ENCODE measurements at places on chromosomes 12 and 14. TPM values are rescaled to one million over a fixed set of nuclear protein-coding genes. Genes with fewer than 3 reads are reported as not detected.
A peak's percentile ranks its signal among the peaks of the same experiment; 100 is the strongest.

- DNase-seq, result no peak
Observed at GRCh38 chr12:131675126-131676080, 35.5 kb upstream of the SFSWAP start.

DNA sequence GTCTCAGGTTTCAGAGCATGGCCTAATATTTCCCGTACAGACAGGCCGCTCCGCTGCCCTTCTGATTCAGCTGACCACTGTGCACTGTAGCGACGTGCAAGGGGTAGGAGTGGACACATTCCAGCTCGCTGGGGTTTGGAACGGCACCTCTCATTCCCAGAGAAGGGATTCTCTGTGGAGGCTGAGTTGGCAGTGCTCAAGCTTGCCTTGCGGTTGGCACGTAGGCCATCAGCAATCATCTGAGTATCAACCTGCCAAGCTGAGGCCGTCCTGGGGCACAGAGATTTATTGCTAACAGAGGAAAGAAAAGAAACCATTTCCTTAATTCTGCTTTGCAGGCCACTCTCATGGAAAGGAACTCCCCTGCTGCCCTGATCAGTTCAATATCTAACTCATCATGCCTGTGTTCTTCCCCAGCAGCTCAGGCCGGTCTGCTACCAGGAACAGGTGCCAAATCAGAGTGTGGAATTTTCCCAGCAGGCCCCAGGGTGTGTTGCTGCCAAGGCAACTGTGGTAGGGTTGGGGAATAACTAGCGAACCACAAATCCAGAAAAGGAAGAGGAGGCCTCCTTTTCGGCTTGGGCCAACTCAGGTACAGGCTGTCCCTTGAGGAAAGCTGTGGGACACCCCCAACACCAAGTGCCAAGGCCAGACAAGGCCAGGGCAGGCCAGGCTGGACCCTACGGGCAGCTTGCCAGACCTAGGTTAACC, 92.5 kb downstream of the SSPN start:
- DNase-seq, result peak; percentile 52

GRCh38 chr12:109389146-109389545, 41.4 kb downstream of the MYO1H start:
- no peak for DNase-seq

- no peak for DNase-seq
Observed at GRCh38 chr12:82874945-82875344, 188.2 kb downstream of the TMTC2 start.

The SOS2 gene
- total RNA-seq, result 9.7 TPM

The CLEC2A gene
- not detected for total RNA-seq

- no peak for DNase-seq
Observed at GRCh38 chr14:96162741-96163140, 41.9 kb upstream of the BDKRB2 start.

DNA sequence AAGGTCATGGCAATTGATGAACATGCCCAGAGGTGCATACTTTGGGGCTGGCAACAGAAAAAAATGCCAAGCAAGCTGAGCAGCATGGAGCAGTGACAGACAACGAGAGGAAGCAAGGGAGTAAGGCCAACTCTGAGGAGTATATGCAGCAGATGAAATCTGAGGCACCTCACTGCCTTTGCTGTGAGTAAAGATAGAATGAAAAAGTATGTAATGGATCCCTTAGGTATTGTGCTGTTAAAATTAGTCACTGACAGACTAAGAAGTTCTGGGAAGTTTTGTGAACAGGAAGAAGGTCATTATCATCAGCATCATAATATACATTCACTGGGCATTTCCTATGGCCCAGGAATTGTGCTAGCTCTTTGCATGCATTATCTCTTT, 269.9 kb downstream of the DUSP6 start:
- no peak for DNase-seq

- DNase-seq, result peak; percentile 82
Observed at GRCh38 chr14:101665478-101666078, 95.9 kb upstream of the PPP2R5C start.

- no peak for DNase-seq
Observed at GRCh38 chr14:23414254-23414653, 6.2 kb upstream of the MYH6 start.

GRCh38 chr12:49924628-49925246, 21.0 kb upstream of the FAIM2 start:
- DNase-seq, result no peak

GRCh38 chr14:72946491-72946890, 20.2 kb downstream of the DCAF4 start:
- DNase-seq, result no peak

- no peak for DNase-seq
Observed at GRCh38 chr14:75837151-75837787, 144.5 kb downstream of the TGFB3 start.

DNA sequence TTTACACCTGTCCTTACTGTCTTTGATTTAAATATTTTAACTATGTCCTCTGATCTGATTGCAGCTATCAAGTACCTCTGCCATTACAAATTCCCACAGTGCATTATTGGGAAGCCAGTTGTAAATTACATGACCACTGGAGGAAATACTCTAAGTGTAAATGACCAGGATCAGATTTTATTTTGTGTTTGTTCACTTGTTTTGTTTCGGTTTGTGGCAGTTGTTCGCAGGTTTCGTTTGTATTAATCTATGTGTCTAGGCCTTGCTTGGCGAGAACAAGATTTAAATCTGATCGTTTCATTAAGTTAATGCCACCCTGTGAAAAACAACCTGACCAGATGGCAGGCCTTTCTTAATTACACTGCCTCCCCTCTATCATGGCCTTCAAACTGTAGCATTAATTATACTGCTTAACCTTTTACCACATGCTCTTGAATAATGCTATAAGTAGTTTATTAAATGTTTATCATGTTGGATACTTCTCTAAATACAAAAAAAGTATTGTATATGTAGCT, 990.1 kb downstream of the TMTC2 start:
- no peak for DNase-seq

The SLC17A8 gene
- not detected for total RNA-seq

The ANKS1B gene
- not detected for total RNA-seq

DNA sequence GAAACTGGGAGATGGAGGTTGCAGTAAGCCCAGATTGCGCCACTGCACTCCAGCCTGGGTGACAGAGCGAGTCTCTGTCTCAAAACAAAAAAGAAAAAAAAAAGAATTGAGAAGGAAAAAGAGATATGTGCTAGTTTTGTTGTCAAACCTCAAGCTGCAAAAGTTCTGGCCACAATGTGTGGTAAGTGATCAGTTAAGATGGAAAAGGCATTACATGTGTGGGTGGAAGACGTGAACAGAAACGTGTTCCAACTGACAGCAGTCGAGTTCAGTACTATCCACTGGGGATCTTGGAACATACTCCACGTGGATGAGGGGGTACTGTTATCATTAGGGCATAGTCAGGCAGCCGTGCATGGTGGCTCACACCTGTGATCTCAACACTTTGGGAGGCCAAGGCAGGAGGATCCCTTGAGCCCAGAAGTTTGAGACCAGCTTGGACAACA, 17.3 kb downstream of the GPR68 start:
- no peak for DNase-seq

The RNFT2 gene
- total RNA-seq, result 2.2 TPM

The TAS2R8 gene
- total RNA-seq, result not detected

The KDM2B gene
- 65.2 TPM for total RNA-seq

GRCh38 chr12:45727301-45727979, 2.1 kb upstream of the ARID2 start:
- peak; percentile 99 for DNase-seq

The FOXG1 gene
- not detected for total RNA-seq

The TMEM121 gene
- 46.3 TPM for total RNA-seq

DNA sequence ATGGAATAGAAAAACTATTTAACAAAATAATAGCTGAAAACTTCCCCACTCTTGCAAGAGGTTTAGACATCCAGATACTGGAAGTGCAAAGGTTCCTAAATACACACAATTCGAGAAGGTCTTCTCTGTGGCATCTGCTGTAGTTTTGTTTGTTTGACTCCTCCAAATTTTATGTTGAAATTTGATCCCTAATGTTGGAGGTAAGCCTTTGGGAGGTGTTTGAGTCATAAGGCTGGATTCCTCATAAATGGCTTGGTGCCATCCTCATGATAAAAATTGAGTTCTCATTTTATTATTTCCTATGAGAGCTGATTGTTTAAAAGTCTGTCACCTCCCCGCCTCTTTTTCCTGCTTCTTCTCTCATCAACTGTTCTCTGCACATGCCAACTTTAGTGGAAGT, 182.7 kb downstream of the MYRFL start:
- no peak for DNase-seq

The TUBA1A gene
- total RNA-seq, result 804 TPM

The NGB gene
- total RNA-seq, result not detected

GRCh38 chr14:43369710-43370564, 1137.1 kb downstream of the FSCB start:
- no peak for DNase-seq

The PPP2R3C gene
- total RNA-seq, result 10.0 TPM
